HT-29 (cell line): ENCODE measurements at places on chromosomes 12 and 14. TPM values are rescaled to one million over a fixed set of nuclear protein-coding genes. Genes with fewer than 3 reads are reported as not detected.

Gene CHST11
- total RNA-seq: 1.6 and 3.8 TPM in 2 replicates

DNA sequence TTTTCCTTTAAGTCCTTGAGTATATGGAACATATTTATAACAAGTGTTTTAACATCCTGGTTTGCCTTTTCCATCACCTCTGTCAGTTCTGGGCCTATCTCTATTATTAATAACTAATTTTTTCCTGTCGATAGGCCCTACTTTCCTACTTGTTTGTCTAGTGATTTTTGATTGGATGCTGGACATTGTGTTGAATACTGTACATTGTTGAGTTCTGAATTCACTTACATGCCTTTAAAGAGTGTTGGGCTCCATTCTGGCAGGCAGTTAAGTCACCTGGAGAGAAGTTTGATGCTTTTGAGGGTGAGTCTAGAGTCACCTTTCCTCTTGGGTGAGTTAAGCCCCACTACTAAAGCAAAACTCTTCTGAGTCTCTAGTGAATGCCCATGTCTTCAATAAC lies 77.5 kb upstream of the C14orf180 start:
- DNase-seq: no peak

DNA sequence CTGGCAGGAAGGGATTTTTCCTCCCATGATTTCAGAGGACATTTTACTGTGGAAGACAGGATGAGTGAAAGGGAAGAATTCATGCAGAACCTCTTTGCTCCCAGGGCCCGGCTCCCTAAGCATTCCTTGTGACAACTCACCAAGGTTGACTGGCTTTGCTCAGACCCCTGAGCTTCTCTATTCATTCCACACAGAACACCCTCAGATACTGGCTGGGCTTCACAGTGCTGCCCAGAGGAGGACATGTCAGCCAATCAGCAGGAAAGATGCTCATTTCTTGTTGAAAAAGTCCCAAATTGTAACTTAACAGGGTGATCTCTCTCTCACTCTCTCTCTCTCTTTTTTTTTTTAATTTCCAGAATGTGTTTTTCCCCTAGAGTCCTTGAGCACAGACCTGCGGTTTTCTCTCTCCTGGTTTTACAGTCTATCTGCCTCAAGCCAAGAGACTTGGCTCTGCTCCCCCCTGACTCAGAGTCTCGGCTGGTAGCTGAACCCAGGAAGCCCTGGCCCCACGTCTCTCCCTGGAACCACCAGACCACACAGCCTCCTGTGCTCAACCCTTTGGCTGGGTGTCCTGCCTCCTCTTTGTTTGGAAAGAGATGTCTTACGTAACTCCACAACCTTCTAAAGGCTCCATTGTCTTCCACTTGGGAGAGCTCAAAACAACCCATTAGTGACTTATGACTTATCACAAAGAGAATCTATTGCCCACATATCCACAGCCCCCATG lies 43.9 kb downstream of the SSPN start:
- DNase-seq: no peak

GRCh38 chr12:2364631-2365051 lies 311.9 kb downstream of the CACNA1C start:
- DNase-seq: no peak

GRCh38 chr12:54579258-54579657 lies 9.2 kb downstream of the PPP1R1A start:
- DNase-seq: no peak

- no peak for DNase-seq
These were observed 267.5 kb downstream of the CCDC91 start for GRCh38 chr12:28457785-28458184.
